ENCODE measurements at places on chromosomes 11 and 22. TPM values are rescaled to one million over a fixed set of nuclear protein-coding genes. Genes with fewer than 3 reads are reported as not detected.

GRCh38 chr11:98036810-98037209, 983.9 kb upstream of the CNTN5 start:
- no peak for DNase-seq

DNA sequence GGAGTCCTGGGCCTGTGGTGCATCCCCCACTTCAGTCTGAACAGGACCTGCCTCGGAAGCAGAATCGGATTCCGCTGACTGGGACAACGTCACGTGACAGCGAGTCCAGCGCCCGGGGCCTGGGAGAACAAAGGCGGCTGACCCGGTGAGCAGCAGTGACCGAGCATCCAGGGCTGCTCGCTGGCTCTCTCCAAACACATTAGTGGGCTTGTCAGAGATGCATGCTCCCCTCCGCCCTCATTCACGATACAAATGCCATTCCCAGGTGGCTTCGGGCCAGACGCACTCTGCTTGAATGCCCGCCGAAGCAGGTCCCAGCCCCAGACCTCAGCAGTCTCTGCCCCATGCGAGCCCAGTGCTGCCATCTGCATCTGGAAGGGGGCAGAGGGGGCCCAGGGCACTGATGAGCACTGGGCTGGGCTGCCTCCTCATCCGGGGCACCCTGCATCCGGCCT, 91.0 kb downstream of the WNT7B start:
- DNase-seq = no peak

DNA sequence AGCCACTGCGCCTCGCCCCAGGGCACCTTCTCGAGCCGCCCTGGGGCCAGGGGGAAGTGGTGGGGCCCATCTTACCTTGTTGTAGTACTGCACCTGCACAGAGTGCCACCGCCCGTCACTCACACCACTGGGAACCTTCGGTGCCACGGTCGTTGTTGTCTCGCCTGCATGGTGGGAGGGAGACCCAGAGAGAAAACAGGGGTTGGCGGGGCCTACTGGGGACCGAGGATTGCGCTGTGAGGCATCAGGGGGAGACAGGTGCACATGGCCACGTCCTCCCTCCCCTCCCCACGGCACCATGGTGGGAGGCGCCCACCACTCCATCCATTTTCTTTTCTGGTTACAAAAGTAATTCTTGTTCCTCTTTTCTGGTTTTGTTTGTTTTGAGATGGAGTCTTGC, 97.8 kb downstream of the TRMU start:
- no peak for DNase-seq

CYP2R1 gene
- total RNA-seq = 17.7 TPM

- peak; percentile 9 for DNase-seq
Observed at GRCh38 chr11:3104961-3105790, 48.0 kb upstream of the CARS1 start.

VPREB1 gene
- not detected for total RNA-seq

DNA sequence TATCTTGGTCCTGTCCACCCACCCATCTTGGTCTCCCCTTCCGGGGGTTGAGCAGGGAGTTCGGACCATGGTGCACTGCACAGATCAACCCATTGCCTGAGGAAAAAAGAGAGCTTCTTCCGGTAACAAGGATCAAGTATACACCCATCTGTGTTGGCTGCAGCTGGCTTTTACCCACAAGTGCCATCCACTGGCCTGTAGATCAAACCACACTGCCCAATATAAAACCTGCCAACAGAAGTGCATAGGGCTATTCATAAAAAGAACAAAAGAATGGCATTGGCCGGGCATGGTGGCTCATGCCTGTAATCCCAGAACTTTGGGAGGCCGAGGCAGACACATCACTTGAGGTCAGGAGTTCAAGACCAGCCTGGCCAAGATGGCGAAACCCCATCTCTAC, 94.5 kb downstream of the ZC3H12C start:
- no peak for DNase-seq

SOX10 gene
- 3.4 TPM for total RNA-seq

RAC2 gene
- 27.6 TPM for total RNA-seq

GRCh38 chr11:45848654-45849081, 1.4 kb downstream of the CRY2 start:
- no peak for DNase-seq

- DNase-seq = no peak
Observed at GRCh38 chr22:46448333-46448732, 89.1 kb downstream of the CELSR1 start.

- no peak for DNase-seq
Observed at GRCh38 chr11:94732617-94733281, 35.4 kb upstream of the AMOTL1 start.

RIMBP3B gene
- total RNA-seq = 0.11 TPM

DNA sequence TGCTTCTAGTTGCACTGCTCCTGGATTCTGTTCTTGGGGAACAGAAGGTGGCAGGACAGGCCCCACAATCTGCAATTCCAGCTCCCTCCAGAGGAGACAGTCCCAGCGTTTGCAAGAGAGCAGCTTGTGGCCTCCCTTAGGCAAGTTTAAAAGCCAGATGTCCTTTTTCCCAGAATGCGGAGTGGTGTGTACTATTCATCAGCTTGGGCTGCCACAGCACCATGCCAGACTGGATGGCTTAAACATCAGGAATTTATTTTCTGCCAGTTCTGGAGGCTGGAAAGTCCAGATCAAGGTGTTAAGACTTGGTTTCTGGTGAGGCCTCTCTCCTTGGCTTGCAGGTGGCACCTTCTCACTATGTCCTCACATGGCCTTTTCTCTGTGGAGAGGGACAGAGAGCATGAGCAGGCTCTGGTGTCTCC, 11.7 kb downstream of the MIAT start:
- DNase-seq = no peak

DNA sequence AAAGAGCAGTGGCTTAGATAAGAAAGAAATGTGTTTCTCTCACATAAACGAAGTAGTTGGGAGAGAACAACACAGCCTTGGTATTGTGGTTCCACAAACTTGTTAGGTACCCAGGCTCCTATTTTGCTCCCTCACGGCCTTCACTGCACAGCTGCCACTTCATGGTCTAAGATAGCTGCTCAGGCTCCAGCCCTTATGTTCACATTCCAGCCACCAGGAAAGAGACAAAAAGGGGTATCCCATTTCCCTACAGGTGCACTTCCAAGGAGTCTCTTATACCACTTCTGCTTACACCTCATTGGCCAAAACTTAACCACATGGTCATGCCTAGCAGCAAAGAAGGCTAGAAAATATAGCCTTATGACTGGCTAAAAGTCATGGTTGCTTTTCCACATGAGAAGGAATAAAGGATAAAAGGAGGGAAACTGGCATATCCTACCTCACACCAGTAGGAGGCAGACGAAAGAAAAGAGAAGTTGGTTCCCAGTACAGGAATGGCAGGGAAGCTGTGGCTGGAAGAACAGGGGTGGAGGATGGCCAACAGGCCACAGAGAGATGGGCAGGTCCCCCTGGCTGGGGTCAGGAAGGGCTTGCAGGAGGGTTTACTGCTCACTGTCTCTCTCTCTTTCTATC, 5.4 kb upstream of the HDHD5 start:
- no peak for DNase-seq

- DNase-seq = no peak
Observed at GRCh38 chr11:110704210-110704864, 7.9 kb downstream of the ARHGAP20 start.

SLC37A2 gene
- 2.2 TPM for total RNA-seq

GRCh38 chr11:115724666-115725065, 220.5 kb upstream of the CADM1 start:
- no peak for DNase-seq

CNGA4 gene
- 0.12 TPM for total RNA-seq

GRCh38 chr11:64436000-64436399, 77.0 kb downstream of the RPS6KA4 start:
- DNase-seq = no peak

OTOG gene
- total RNA-seq = not detected

DNA sequence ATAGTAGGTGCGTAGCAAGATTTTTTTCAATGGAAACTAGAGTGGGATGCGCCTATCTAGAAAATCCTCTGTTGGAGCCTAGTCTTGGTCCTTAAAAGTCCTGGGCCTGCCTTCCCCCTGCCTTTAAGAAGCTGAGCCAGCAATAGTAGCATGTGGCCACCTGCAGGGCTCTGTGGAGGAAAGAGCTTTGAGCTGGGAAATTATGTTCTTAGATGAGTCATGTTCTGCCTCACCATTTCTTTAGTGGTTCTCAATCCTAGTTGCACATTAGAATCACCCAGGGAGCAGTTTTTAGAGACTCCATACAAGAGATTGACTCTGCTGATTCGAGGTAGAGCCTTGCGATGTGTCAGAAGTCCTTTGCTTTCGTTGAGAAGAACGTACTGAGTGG, 133.5 kb downstream of the COMMD9 start:
- no peak for DNase-seq

- DNase-seq = peak; percentile 86
Observed at GRCh38 chr22:44697423-44698141, 4.4 kb upstream of the PRR5 start.

DNA sequence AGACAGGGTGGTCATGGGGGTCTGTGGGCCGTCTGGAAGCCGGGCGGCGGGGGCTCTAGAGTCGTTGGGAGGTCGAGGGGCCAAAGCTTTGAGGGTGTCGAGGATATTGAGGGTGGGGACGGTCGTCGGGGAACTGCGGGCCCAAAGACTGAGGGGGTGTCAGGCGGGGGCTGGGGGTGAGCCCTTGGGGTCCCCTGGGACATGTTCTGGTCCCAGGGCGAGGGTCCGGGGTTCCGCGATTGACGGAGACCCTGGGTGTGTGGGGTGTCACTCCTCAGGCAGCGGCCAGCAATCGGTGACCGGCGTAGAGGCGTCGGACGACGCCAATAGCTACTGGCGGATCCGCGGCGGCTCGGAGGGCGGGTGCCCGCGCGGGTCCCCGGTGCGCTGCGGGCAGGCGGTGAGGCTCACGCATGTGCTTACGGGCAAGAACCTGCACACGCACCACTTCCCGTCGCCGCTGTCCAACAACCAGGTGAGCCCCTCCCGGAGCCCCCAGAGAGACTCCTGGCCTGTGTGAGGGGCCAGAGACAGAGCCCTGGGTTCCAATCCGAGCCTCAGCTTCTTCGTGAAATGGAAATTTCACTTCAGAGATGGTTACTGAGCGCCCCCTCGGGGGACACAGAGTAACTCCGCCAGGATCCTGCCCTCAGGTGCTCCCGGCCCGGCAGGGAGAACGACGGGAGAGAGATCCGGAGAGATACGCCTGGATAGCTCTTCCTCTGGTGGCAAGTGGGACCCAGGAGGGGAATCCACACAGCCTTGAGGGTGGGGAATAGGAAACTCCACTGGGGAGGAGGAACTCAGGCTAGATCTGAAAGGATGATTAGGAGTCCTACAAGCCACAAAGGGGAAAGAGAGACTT, 714 bp downstream of the SDF2L1 start:
- peak; percentile 78 for DNase-seq

CCDC89 gene
- 1.7 TPM for total RNA-seq

SMTNL1 gene
- total RNA-seq = not detected

GRCh38 chr11:123547180-123547579, 107.2 kb downstream of the SCN3B start:
- no peak for DNase-seq

GPR137 gene
- 58.8 TPM for total RNA-seq

GRCh38 chr11:11899401-11899800, 57.6 kb downstream of the USP47 start:
- no peak for DNase-seq

GRCh38 chr11:104763930-104764709, 134.1 kb downstream of the CASP12 start:
- DNase-seq = no peak

DNA sequence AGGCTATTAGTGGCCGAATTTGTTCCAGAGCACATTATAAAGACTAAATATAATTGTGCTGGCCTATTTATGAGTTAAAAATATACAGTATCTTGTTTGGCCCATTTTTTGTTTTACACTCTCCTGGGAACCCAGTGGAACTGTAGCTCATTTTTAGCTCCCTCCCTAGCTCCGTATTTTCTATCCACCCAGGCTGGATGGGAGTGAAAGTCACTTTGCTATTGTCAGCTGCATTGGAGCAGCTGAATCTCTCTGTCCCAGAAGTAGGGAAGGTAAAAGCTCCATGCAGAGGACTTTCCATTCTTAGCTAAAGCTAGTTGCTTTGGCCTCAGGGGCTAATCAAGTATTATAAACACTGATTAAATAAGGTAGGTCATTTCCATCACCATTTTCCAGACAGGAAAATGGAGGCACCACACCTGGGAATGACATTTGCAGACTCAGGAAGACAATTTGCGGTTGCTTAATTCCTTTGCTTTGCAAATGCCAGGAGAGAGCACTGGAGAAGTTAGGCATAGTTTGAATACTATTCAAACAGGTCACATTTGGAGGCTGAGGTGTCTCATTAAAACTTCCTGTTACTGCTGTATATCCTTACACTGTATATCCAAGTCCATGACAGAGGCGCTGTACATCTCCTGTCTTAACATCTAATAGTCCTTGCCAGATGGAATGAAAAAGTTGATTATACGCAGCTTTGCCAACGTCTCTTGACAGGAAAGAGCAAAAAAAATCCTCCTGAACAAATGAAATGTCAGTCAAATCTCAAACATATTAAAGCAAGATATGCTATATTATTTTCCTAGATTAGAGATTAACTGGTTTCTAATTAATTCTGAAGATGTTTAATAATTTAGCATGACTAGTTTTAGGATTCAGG, 338.1 kb upstream of the KIRREL3 start:
- DNase-seq = no peak

FAM180B gene
- not detected for total RNA-seq

- DNase-seq = no peak
Observed at GRCh38 chr11:36340897-36341296, 44.8 kb downstream of the PRR5L start.

MAML2 gene
- 11.0 TPM for total RNA-seq

OR51B2 gene
- not detected for total RNA-seq

DNA sequence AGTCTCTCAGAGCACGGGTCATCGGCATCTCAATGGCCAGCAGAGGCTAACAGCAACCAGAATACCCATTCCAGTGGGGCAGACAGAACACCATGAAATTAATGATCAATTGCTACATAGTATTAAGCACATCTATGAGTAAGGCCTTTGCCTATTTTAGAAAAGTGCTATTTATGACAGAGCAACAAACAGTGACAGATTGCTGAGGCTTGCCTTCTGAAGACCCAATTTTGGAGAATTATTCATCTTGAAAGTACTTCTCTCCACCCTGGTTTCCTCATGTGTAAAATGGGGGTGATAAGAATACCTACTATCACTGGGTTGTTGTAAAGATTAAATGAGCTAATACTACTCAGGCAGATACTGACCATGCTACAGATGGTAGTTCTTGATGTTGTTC, 232.7 kb downstream of the TENM4 start:
- DNase-seq = no peak

- DNase-seq = no peak
Observed at GRCh38 chr22:46428602-46429324, 93.2 kb downstream of the TRMU start.

TPBGL gene
- total RNA-seq = 0.11 TPM

NAV2 gene
- 45.3 TPM for total RNA-seq

- DNase-seq = no peak
Observed at GRCh38 chr11:76325185-76325584, 55.7 kb downstream of the THAP12 start.

- DNase-seq = no peak
Observed at GRCh38 chr11:102449651-102450570, 2.7 kb downstream of the TMEM123 start.

All from colonic mucosa (tissue), 4 donors.